ENCODE measurements at places on chromosomes 6 and 20.
A peak's percentile ranks its signal among the peaks of the same experiment; 100 is the strongest.

GRCh38 chr6:52731719-52732118 lies 31.6 kb downstream of the GSTA2 start:
- DNase-seq = peak; percentile 57

GRCh38 chr20:2363187-2363586 lies 17.5 kb upstream of the TGM6 start:
- no peak for DNase-seq

GRCh38 chr6:64123761-64124633 lies 488.4 kb downstream of the PHF3 start:
- no peak for DNase-seq

- no peak for DNase-seq
Observed at GRCh38 chr6:128167552-128167951, 266.7 kb upstream of the THEMIS start.

DNA sequence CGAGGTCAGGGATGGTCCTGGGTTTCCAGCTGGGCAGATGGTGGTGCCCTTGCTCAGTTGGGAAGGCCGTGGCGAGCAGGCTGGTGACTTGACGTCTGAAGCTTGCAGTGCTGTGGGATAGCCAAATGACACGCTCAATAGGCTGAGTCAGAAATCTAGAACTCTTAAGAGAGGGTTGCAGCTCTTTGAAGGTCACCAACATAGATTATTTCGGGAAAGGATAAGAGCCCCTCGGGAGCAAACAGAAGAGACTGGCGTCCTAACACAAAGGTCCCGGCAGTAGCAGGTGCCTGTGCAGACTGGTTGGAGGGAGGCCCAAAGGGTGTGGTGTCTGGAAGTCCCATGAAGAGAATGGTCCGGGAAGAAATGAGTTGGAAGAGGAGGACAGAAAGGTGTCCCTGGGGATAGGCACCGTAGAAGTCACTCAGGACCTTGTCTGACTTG lies 18.4 kb downstream of the PKIG start:
- DNase-seq = no peak

All from ecto neural progenitor cell (in vitro differentiated cells).